ENCODE measurements at places on chromosomes 3 and 15.

DNA sequence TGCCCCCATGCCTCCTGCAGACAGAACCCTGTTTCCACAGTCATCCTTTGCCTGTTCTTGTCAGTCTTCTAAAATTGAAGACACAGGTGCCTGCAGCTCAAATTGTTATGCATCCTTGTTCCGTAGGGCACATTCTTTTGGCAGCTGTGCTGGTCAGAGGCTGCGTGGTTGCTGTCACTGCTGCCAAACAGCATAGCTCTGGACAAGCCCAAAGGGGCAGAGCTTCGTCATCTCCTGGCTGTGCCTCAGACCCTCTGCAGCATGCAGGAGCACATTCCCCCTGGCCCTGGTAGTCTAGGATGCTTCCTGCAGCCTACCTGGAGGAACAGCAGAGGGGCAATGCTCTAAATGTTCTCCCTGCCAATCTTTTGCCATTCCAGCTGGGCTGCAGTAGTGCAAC is 2.1 kb upstream of the FBXL22 start:
- no peak for DNase-seq

- DNase-seq = no peak
Measured at GRCh38 chr3:191702121-191702520, 241.2 kb downstream of the PYDC2 start.

GRCh38 chr15:38705436-38706219 is 141.0 kb upstream of the RASGRP1 start:
- no peak for DNase-seq

DNA sequence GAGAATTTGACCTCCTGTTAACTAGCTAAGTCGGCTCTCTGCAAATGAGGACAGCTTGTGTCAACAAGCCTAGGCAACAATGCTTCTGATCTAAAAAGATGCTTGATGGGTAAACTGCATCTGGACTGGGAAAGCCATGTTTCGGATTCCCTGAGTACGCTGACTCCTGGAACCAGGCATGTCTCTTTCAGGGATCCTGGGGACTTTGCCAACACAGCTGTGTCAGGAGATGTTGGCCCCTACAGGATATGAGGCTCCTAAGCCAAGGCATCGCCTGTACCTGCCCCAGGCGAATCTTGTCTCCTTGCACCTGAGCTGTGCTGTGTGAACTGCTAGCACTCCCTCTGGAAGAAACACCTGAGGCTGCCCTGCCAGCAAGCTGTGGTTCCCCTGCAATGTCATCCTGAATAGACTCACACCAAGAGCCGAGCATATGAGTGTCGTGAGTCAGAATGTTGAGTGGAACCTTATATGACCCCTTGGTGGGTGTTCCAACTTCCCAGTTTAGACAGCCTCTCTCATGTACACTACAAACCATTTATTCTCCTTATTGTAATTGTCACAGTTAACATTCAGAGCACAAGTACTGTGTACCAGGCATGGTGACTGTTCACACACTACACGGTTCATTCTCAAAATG is 17.0 kb downstream of the EOGT start:
- no peak for DNase-seq

- no peak for DNase-seq
Measured at GRCh38 chr3:195932418-195933043, 24.2 kb upstream of the TNK2 start.

GRCh38 chr15:100727291-100727851 is 125.0 kb downstream of the ASB7 start:
- DNase-seq = no peak

DNA sequence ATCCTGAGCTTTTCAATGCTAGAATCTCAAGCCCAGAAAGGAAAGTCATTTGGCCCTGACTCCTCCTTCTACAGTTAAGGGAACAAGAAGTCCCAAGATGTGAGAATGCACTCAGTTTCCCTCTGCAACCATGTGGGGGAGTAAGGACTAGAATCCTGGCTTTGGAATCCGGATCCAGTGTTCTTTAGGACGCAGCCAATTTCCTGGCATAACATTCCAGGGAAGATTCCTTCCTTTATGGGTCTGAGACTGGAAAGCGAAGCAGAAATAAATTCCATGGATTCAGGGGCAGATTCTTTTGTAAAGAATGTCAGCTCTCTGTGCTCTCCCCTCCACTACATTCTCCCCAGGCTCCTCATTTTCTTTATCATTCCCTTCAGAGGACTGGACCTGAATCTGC is 151.8 kb upstream of the SOX14 start:
- DNase-seq = no peak

DNA sequence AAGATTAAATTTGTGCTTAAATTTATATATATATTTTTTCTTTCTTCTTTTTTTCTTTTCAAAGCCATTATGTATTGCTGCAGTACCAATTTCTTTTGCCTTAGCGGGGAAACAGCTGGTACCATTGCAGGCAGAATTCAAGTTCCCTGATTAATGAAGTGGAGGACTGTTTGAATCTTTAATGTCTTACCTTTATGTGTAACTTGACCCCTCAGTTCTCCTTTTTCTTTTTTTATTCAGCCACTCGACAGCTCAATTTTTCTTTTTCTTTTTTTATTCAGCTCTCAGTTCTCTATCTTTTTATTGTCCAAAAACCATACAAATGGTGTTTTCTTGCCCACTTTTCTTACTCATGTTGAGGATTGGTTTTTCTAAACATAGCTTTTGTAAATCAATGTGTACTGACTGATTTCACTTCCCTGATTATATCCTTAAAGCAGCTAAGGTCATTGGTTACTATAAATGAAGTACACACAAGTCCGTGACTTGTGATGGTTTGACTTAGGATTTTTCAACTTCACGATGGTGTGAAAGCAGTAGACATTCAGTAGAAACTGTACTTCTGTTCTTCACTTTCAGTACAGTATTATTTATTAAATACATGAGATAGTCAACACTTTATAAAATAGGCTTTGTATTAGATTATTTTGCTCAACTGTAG is 22.8 kb downstream of the ATP2C1 start:
- DNase-seq = no peak
